Activated naive CD8-positive, alpha-beta T cell treated with anti-CD3 and anti-CD28 coated beads, Interleukin-2, amount 50 U/mL, for 24 hours (primary cell): ENCODE measurements at places on chromosomes 12 and 14.

DNA sequence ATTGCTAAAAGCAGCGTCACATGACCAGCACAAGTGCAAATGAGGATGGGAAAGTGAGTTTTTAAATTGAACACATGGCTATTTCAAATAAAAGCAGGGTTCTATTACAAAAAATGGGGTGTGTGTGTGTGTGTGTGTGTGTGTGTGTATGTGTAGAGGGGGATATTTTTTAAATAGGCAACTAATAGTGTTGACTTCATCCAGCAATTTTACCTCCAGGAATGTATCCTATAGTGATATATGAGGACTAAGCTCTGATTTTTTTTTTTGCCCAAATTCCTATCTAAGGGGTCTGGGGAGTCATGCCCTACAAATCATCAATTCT lies 78.9 kb upstream of the AMN1 start:
- no peaks in the 10 kb centered on the region for H3K27me3 ChIP-seq
- peaks cover 6% of the 10 kb centered on the region for H3K36me3 ChIP-seq
- H3K4me3 ChIP-seq: peak overlapping the region; percentile 62

- H3K4me3 ChIP-seq: no peak overlapping the region
- H3K4me1 ChIP-seq: peaks cover 18% of the 10 kb centered on the region
- no peaks in the 10 kb centered on the region for H3K36me3 ChIP-seq
Measured at GRCh38 chr14:22179190-22179589, 409.8 kb downstream of the DAD1 start.

GRCh38 chr12:66709457-66709773 lies 30.5 kb upstream of the GRIP1 start:
- no peak for DNase-seq
- no peaks in the 10 kb centered on the region for H3K27me3 ChIP-seq
- H3K36me3 ChIP-seq: no peaks in the 10 kb centered on the region
- no peak overlapping the region for H3K4me3 ChIP-seq
- H3K27ac ChIP-seq: no peak overlapping the region

DNA sequence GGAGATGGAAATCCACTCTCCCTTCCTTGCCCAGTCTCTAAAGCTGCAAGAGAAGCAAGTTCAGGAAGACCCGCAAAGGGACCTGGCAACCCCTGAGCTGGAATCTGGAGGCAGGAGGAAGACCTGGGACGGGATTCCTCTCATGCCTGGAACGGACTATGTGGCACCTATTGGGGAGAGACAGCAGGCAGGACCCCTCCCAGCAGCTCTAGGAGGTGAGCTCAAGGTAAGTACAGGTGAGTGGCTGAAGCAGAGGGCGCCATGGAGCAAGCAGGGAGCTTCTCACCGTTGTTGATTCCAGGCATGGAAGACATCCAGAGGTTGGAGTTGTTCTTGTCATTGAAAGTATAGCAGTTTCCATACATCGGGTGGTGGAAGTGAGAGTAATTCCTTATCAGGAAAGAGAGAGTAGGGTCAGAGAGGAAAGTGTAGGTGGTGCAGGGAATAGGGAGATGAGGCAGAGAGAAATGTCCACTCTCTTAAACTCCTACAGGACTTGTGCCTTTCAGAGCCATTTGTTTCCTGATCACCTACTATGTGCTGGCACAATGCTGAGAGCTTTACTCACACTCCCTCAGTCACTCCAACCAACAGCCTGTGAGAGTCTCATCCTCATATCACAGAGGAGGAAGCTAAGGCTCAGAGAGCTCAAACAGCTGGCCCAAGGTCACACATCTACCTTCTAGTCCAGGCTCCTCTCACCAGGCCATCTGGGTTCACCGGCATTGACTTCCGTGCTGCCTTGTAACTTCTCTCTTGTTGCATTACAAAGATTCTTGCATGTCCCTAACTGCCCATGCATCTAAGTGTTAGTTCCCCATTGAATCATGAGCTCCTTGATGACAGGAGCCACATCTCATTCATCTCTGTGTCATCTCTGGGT lies 13.9 kb upstream of the TNFRSF1A start:
- H3K27ac ChIP-seq: no peak overlapping the region
- no peaks in the 10 kb centered on the region for H3K36me3 ChIP-seq
- DNase-seq: no peak
- H3K4me1 ChIP-seq: peaks cover 9% of the 10 kb centered on the region
- H3K4me3 ChIP-seq: no peak overlapping the region

DNA sequence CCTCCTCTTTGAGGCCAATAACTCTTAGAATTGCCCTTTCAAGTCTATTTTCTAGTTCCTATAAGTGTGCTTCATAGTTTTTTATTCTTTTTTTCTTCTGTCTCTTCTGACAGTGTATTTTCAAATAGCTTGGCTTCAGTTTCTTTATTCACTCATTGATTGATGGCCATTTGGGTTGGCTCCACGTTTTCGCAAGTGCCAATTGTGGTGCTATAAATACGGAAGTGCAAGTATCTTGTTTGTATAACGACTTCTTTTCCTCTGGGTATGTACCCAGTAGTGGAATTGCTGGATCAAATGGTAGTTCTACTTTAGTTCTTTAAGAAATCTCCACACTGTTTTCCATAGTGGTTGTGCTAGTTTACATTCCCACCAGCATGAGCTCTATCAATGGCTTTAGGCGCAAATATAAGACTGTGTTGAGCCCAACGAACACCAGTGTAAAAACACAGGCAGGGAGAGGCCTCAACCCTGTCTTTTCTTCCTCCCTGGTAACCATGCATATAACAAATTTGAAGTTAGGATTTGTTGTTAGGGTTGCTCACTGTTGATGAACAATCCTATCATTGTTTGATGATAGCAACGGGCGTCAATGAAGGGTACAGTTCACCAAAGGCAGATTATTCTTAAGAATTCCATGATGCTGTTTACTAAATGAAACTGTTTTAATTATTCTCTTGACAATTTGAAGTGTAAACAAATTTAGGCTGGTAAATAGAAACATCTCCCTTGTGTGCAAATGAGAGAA lies 13.3 kb upstream of the LMNTD1 start:
- H3K27me3 ChIP-seq: peaks cover 1% of the 10 kb centered on the region
- H3K36me3 ChIP-seq: no peaks in the 10 kb centered on the region
- no peaks in the 10 kb centered on the region for H3K4me1 ChIP-seq

GRCh38 chr12:2384533-2385351 lies 332.0 kb downstream of the CACNA1C start:
- H3K27ac ChIP-seq: no peak overlapping the region
- H3K36me3 ChIP-seq: no peaks in the 10 kb centered on the region
- H3K4me3 ChIP-seq: no peak overlapping the region
- no peaks in the 10 kb centered on the region for H3K4me1 ChIP-seq

DNA sequence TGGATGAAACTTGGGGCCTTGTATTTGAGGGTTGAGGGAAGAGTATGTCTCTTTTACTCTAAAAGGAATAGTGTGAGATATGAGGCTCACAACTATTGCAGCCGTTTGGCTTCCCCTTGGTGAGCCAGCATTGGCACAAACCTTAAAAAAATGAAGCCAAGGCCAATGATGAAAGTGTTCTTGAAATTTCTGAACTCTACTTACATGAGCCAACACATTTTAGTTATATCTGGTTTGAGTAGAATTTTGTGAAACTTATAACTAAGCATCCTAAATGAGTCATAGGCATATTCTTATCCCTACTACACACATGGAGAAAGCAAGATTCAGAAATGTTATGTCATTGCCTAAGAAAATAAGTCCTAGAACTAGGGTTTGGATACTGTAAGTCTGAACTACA lies 55.3 kb upstream of the ACSS3 start:
- H3K4me1 ChIP-seq: no peaks in the 10 kb centered on the region
- H3K4me3 ChIP-seq: no peak overlapping the region
- no peaks in the 10 kb centered on the region for H3K36me3 ChIP-seq
- no peak for DNase-seq
- H3K27ac ChIP-seq: no peak overlapping the region
- no peaks in the 10 kb centered on the region for H3K27me3 ChIP-seq

GRCh38 chr12:124517260-124518050 lies 50.0 kb downstream of the NCOR2 start:
- no peak overlapping the region for H3K4me3 ChIP-seq
- no peaks in the 10 kb centered on the region for H3K27me3 ChIP-seq
- peaks cover 24% of the 10 kb centered on the region for H3K4me1 ChIP-seq

- H3K4me1 ChIP-seq: peaks cover 5% of the 10 kb centered on the region
- DNase-seq: no peak
- no peak overlapping the region for H3K27ac ChIP-seq
- H3K27me3 ChIP-seq: no peaks in the 10 kb centered on the region
Measured at GRCh38 chr14:63922696-63923421, 70.1 kb downstream of the SYNE2 start.

- no peak for DNase-seq
- no peaks in the 10 kb centered on the region for H3K4me1 ChIP-seq
- no peaks in the 10 kb centered on the region for H3K36me3 ChIP-seq
- H3K27ac ChIP-seq: no peak overlapping the region
- peaks cover 34% of the 10 kb centered on the region for H3K27me3 ChIP-seq
Measured at GRCh38 chr12:4717806-4718205, 2.4 kb upstream of the GALNT8 start.

GRCh38 chr12:55658635-55659391 lies 22.1 kb downstream of the OR10P1 start:
- no peak overlapping the region for H3K4me3 ChIP-seq
- no peak overlapping the region for H3K27ac ChIP-seq
- no peaks in the 10 kb centered on the region for H3K36me3 ChIP-seq

- no peak overlapping the region for H3K4me3 ChIP-seq
- H3K4me1 ChIP-seq: no peaks in the 10 kb centered on the region
- no peaks in the 10 kb centered on the region for H3K36me3 ChIP-seq
- no peak for DNase-seq
- H3K27me3 ChIP-seq: no peaks in the 10 kb centered on the region
Measured at GRCh38 chr12:88630561-88630960, 50.3 kb upstream of the KITLG start.

DNA sequence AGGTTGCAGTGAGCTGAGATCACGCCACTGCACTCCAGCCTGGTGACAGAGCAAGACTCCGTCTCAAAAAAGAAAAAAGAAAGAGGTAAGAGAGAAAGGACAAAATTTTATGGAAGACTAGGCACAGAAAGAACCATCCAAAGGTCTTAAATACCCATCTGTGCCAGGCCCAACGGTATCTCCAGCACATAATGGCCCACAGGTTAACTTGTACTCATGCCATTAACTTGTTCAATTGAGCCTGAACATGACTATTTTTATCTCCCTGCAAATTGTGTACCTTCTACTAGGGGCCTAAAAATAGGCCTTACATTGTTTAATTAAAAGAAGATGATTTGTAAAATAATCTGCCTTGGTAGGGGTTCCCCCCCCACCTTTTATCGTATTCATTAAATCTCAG lies 80.2 kb downstream of the RIC8B start:
- no peak overlapping the region for H3K4me3 ChIP-seq
- DNase-seq: no peak
- H3K4me1 ChIP-seq: peaks cover 5% of the 10 kb centered on the region
- H3K27me3 ChIP-seq: no peaks in the 10 kb centered on the region
- H3K36me3 ChIP-seq: peaks cover 12% of the 10 kb centered on the region
- H3K27ac ChIP-seq: peak overlapping the region; percentile 44

DNA sequence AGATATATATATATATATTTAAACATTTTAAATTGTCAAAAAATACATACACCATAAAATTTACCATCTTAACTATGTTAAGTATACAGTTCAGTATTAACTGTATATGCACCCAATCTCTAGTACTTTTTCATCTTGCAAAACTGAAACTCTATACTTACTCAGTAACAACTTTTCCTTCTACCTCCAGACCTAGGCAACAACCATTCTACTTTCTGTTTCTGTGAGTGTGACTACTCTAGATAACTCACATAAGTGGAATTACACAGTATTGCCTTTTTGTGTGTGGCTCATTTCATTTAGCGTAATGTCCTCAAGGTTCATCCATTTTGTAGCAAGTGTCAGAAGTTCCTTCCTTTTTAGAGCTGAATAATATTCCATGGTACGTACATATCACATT lies 8.2 kb downstream of the FAM234B start:
- H3K27ac ChIP-seq: no peak overlapping the region
- H3K36me3 ChIP-seq: peaks cover 12% of the 10 kb centered on the region
- no peak overlapping the region for H3K4me3 ChIP-seq
- no peaks in the 10 kb centered on the region for H3K27me3 ChIP-seq
- peaks cover 3% of the 10 kb centered on the region for H3K4me1 ChIP-seq

- peak; percentile 66 for DNase-seq
- H3K36me3 ChIP-seq: peaks cover 8% of the 10 kb centered on the region
- peak overlapping the region; percentile 73 for H3K4me3 ChIP-seq
- H3K27me3 ChIP-seq: no peaks in the 10 kb centered on the region
- H3K4me1 ChIP-seq: peaks cover 87% of the 10 kb centered on the region
- peak overlapping the region; percentile 86 for H3K27ac ChIP-seq
Measured at GRCh38 chr14:91349481-91350074, 68.0 kb downstream of the CCDC88C start.

DNA sequence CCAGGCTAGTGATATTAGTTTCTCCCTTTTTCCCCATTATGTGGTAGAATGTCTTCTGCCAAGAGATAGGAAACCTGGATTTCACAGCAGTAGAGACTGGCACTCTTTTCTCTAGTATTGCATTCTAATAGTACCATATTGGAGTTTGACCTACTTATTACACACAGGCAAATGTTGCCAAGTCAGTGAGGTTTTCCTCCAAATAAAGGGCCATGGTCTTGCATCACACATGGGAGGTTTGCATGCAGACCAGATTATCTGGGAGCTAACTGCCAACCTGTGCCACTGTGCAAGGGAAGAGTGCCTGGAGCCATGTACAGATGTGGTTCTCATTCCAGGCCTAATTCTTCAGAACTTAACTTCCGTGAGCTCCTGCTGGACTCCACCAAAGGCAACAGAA lies 113.3 kb downstream of the ANO6 start:
- peaks cover 8% of the 10 kb centered on the region for H3K4me1 ChIP-seq
- no peak overlapping the region for H3K27ac ChIP-seq
- DNase-seq: no peak
- H3K4me3 ChIP-seq: no peak overlapping the region
- peaks cover 13% of the 10 kb centered on the region for H3K36me3 ChIP-seq

GRCh38 chr12:65466911-65467310 lies 188.4 kb downstream of the MSRB3 start:
- H3K27me3 ChIP-seq: no peaks in the 10 kb centered on the region
- H3K4me1 ChIP-seq: no peaks in the 10 kb centered on the region
- H3K4me3 ChIP-seq: no peak overlapping the region
- H3K36me3 ChIP-seq: no peaks in the 10 kb centered on the region
- no peak overlapping the region for H3K27ac ChIP-seq
